Glutamatergic neuron (in vitro differentiated cells): ENCODE measurements at places on chromosomes 3 and 15.

DNA sequence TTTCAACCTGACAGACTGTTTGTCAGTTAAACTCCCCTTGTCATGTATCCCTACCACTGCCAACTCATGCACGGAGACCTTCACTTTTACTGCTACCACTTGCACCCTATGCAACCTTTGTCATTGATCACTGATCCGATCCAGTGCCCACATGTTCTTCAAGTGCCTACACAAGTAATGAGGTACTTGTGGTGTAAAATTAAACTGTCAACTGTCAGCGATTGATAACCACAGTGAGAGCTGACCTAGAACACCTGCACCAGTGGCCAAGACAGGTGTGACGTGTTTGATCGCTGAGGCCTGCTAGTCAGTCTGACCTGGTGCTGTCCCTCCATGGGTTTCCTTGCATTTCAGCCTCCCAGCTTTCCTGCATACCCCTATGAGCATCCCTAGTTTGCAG lies 55.6 kb downstream of the MECOM start:
- H3K4me3 ChIP-seq: no peak overlapping the region
- peaks cover 3% of the 10 kb centered on the region for H3K4me1 ChIP-seq
- DNase-seq: no peak
- no peak overlapping the region for H3K27ac ChIP-seq

GRCh38 chr3:14000556-14000955 lies 120.7 kb upstream of the WNT7A start:
- H3K27me3 ChIP-seq: peaks cover 3% of the 10 kb centered on the region
- H3K4me3 ChIP-seq: no peak overlapping the region
- H3K4me1 ChIP-seq: no peaks in the 10 kb centered on the region
- H3K36me3 ChIP-seq: peaks cover 6% of the 10 kb centered on the region

DNA sequence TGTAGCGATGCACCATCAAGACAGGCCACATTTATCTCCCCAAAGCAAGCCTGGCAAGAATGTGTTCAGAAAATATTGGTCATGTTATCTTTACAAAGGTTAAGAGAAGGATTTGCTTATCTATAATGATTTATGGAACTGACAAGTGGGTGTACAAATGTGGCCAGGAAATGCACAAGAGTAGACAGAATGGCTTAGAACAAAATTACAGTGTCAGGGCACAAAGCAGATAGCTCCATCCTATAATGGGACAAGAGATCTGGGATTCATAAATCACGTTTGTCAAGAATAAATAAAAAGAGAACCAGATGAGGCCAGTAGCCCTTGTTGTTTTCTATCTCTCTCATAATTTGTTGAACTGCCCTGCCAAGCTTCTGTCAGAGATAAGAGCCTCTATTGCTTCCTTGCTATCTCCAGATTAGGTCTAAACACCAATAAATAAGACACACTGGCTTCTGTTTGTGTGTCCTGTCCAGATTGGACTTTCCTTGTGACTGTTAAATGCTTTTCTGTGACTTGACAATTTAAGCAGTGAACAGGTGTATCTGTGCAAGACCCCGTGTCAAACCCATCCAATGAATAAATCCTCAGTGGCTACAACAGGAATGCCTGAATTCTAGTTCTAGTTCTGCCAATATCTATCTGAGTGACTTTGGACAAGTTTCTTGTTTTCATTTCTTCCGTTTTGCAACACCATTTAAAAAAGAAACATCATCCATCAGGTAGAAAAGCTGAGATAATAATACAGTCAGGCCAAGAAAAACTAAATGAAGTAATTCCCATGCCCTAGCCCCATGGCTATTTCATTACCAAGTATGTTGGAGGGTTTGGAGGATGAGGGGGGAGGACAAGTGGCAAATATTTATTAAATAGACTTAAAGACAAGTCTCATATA lies 157.2 kb downstream of the DCLK3 start:
- no peak overlapping the region for H3K4me3 ChIP-seq
- no peak for DNase-seq
- H3K27me3 ChIP-seq: no peaks in the 10 kb centered on the region

- H3K27me3 ChIP-seq: no peaks in the 10 kb centered on the region
- H3K4me3 ChIP-seq: no peak overlapping the region
- no peak overlapping the region for H3K27ac ChIP-seq
- peaks cover 38% of the 10 kb centered on the region for H3K4me1 ChIP-seq
- no peak for DNase-seq
Measured at GRCh38 chr15:91921188-91921842, 67.8 kb downstream of the SLCO3A1 start.

GRCh38 chr3:104632521-104632920 lies 734.2 kb upstream of the ALCAM start:
- no peak overlapping the region for H3K4me3 ChIP-seq
- H3K27me3 ChIP-seq: no peaks in the 10 kb centered on the region
- H3K4me1 ChIP-seq: no peaks in the 10 kb centered on the region
- H3K27ac ChIP-seq: no peak overlapping the region
- peaks cover 15% of the 10 kb centered on the region for H3K36me3 ChIP-seq

GRCh38 chr3:72189339-72189738 lies 404.4 kb upstream of the PROK2 start:
- peaks cover 17% of the 10 kb centered on the region for H3K4me1 ChIP-seq
- DNase-seq: no peak
- peaks cover 6% of the 10 kb centered on the region for H3K27me3 ChIP-seq
- peaks cover 5% of the 10 kb centered on the region for H3K36me3 ChIP-seq

GRCh38 chr3:186421946-186422345 lies 59.9 kb upstream of the DGKG start:
- H3K4me1 ChIP-seq: peaks cover 4% of the 10 kb centered on the region
- H3K36me3 ChIP-seq: no peaks in the 10 kb centered on the region
- H3K27ac ChIP-seq: no peak overlapping the region
- no peaks in the 10 kb centered on the region for H3K27me3 ChIP-seq

DNA sequence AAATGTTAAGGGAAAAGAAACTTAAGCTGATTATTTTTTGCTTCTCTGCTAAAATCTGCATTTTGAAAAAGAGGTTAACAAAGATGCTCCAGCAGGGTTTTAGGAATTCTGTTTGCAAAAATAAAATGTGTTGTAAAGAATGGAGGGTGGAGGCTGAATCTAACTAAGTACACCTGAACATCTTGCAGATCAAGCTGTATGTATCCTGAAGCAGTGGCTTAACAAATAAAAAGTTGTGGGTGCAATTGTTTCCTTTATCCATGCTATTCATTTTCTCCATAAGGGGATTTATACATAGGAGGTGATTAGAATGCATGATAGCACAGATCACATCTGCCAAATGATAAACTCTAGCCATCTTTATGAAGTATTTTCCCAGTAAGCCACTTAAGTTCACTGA lies 466.3 kb downstream of the ERC2 start:
- no peaks in the 10 kb centered on the region for H3K27me3 ChIP-seq
- H3K27ac ChIP-seq: no peak overlapping the region
- peaks cover under 1% of the 10 kb centered on the region for H3K4me1 ChIP-seq
